ENCODE measurements at places on chromosomes 2 and 18.

- no peak for DNase-seq
Measured at GRCh38 chr2:217909156-217909820, 93.5 kb downstream of the TNS1 start.

DNA sequence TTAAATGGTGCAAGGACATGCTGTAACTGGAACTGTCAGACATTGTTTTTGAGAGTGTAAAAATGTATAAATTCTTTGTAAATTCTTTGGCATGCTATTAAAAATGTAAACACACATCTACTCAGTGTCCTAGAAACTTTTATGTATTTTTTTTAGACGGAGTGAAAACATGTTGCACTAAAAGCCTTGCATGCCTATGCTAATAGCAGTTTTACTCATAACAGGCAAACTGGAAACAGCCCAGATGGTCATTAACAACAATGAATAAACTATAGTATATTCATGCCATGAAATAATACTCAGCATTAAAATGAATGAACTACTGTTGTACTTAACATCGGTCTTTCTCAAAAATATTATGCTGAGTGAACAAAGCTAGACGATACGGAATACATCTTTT lies 954.8 kb upstream of the DDX18 start:
- no peak for DNase-seq

DNA sequence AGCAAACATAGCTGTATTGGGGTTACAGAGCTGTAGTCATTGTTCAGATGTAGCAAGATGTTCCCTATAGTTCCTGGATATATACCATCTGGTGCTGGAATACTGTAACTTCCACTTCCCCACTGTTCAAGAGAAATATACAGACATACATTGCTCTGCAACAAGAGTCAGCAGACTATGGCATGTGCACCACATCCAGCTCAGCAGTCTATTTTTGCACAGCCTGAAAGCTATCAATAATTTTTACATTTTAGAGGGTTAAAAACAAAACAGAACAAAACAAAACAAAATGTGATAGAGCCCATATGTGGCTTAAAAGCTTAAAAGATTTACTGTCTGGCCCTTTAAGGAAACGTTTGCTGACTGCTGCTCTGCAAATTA lies 31.8 kb upstream of the VIT start:
- no peak for DNase-seq

GRCh38 chr2:228224410-228224809 lies 42.9 kb upstream of the SPHKAP start:
- DNase-seq, result no peak

DNA sequence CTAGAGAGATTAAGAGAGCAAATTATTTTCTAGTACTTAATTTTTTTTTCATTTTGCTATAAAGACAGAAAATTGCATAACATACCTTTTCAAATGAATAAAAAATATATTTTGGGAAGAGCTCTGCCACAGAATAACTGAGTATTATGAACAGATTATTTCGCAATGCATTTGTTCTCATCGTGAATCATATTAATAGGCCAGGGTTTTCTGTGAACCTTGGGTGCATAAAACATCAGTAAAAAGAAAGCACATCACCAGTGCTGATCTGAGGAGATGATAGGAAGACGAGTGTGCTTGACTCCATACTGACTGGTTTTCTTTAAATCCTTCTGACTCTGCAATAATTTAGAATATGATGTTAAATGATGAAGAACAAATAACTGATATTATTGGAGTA lies 409.1 kb downstream of the CPS1 start:
- DNase-seq, result no peak

DNA sequence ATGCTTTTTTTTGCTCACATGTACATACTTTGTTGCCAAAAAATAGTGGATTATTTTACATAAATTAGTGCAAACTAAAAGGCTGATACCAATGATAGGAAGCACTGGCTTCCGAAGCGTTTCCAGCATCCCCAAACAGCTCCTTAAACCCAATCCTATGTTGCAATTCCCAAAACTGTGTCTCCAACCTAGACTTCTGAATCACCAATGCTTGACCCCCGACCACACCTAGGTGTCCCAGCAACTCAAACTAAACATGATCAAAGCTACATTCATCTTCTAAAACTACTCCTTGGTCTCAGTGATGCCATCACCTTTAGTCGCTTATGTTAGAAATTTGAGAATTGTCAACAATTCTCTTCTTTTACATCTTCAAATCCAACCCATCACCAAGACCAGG lies 13.4 kb downstream of the ATP8B1 start:
- DNase-seq, result no peak

DNA sequence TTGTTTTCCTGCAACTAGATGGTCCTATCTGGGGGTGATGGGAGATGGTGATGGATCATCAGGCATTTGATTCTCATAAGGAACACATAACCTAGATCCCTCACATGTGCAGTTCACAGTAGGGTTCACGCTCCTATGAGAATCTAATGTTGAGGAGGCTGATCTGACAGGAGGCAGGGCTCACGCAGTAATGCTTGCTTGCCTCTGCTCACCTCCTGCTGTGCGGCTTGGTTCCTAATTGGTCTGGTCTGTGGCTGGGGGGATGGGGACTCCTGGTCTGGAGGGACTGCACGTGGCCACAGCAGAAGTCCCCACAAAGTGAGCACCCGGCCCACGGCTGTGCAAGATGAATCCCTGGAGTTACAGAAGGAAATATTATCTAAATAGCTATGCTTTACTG lies 11.3 kb downstream of the MC5R start:
- no peak for DNase-seq
